ENCODE measurements at places on chromosomes 11 and 22.

DNA sequence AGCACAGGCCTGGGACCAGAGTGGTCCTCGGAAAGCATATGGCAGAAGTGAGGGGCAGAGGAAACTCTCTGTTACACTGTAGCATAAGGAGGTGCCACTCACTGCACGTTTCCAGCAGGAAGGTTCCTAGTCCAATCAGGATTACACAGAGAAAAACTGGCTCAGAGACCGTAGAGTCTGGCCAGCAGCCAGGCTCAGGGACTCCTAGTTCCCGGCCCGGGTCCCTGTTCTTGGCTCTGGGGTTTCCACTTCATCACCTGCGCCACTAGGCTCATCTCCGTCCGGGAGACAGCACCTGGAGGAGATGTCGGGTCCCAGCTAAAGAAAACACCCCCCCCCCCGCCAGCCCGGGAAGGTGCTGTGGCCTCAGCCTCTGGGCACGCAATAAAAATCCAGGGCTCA, 1.1 kb downstream of the TTLL12 start:
- H3K27ac ChIP-seq, result no peak overlapping the region
- peak overlapping the region; percentile 73 for H3K4me3 ChIP-seq
- peaks cover 8% of the 10 kb centered on the region for H3K4me1 ChIP-seq
- no peaks in the 10 kb centered on the region for H3K27me3 ChIP-seq
- peaks cover 15% of the 10 kb centered on the region for H3K36me3 ChIP-seq

DNA sequence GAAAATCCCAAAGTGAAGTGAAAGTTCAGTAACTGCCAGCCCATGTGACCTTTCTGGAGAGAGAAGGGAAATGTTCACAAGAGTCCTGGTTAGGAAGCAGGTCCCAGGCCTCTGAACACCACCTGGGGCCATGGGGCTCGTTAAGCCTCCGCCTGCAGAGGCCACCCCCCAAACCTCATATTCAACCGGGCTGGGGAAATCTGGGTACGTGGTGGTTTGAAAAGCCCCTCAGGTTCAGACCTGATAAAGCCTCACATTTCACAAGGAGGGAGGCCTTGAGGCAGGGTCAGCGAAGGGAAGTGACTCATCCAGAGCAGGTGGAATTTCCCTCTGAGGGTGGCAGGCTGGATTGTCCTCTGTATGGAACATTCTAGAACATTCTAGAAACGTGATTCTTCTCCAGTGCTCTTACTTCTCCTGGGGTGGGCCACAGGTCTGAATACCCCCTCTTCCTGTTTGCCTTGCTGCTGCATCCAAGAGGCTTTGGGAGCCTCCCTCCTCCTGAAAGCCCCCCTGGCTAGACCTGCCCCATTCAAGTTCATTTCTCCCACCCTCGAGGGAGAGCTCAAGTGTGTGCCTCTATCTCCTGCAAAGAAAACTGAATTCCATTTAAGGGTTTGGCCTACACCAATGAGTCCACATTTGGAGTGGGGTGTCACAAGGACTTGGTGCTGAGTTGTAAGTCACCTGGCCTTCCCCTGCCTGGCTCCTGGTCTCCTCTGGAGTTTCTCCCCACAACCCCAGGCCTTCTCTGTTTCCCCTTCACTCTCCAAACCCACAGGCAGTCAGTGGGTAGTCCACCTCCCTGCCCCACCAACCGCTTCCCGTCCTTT, 6.3 kb downstream of the FXYD2 start:
- H3K36me3 ChIP-seq, result no peaks in the 10 kb centered on the region
- peak overlapping the region; percentile 76 for H3K4me3 ChIP-seq
- peak overlapping the region; percentile 92 for H3K27ac ChIP-seq
- peaks cover 40% of the 10 kb centered on the region for H3K4me1 ChIP-seq
- no peaks in the 10 kb centered on the region for H3K27me3 ChIP-seq
- ATAC-seq, result peak; percentile 59

DNA sequence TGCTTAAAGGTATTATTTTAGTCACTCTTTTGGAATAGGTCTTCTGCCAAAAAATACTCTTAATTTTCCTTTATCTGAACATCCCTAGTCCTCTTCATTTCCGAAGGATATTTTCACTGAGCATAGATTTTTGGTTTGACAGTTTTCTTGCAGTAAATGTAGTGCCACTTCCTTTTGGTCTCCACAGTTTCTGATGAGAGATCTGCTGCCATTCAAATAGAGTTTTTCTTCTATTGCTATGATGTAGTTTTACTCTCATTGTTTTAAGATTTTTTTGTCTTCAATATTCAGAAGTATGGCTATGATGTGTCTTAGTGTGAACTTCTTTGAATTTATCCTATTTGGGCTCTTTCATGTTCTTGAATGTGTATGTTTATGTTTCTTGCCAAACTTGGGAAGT, 281.1 kb upstream of the SORL1-AS1 start:
- no peak overlapping the region for H3K27ac ChIP-seq
- no peak for ATAC-seq
- H3K4me1 ChIP-seq, result no peaks in the 10 kb centered on the region
- H3K4me3 ChIP-seq, result no peak overlapping the region
- H3K36me3 ChIP-seq, result no peaks in the 10 kb centered on the region

DNA sequence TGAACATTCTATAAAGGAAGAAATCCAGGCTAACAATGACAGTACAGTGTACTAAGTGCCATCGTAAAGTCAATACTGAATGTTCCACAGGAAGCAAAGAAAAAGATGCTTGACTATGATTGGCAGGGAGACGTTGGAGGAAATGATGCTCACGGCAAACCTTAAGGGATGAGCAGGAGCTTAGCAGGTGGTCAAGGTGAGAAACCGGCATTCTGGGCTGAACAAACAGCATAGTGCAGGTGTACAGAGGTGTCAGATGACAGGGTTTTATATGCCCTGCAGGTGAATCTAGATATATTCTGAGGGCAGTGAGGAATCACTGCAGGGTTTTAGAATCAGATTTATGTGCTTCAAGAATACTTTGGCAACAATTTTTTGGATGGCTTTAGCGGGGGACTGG, 85.3 kb upstream of the HEPHL1 start:
- ATAC-seq, result no peak
- peaks cover 20% of the 10 kb centered on the region for H3K27me3 ChIP-seq
- H3K36me3 ChIP-seq, result no peaks in the 10 kb centered on the region
- H3K4me1 ChIP-seq, result no peaks in the 10 kb centered on the region

- no peaks in the 10 kb centered on the region for H3K27me3 ChIP-seq
- ATAC-seq, result no peak
- peaks cover 71% of the 10 kb centered on the region for H3K36me3 ChIP-seq
Observed at GRCh38 chr22:42799461-42800405, 57.3 kb downstream of the ARFGAP3 start.

DNA sequence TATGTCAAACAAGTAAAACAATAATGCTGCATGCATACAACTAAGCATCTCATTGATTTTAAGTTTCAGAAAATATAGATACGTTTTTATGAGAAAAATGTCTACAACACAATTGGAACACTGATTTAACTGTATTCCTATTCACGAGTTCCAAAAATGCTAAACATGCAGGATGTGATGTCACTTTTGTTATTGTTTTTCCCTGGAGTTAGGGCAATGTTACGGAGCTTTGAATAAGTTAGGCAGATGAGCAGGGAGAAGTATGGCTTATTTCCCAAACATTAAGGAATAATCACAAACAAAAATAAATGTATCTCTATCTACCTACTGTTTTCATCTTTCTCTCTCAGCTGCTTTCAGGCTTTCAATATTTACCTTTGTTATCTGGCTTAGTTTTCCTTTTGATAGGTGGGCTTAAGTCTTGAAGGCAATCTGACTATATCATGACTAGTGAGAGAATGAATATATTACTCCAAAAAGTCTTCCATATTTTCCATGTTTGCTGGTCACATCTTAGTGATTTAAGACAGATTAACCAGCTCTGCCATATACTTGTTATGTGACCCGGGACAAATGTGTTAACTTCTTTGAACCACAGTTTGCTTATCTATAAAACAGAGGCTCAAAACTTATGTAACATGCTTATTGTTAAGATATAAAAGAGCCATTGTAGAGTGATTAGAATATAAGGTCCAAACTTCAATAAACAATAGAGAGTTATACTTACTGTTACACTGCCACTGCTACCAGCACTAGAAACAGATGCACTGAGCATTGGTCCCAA, 854.4 kb upstream of the CCDC90B start:
- H3K4me3 ChIP-seq, result no peak overlapping the region
- no peaks in the 10 kb centered on the region for H3K27me3 ChIP-seq
- no peaks in the 10 kb centered on the region for H3K36me3 ChIP-seq
- H3K4me1 ChIP-seq, result no peaks in the 10 kb centered on the region
- H3K27ac ChIP-seq, result no peak overlapping the region

- H3K36me3 ChIP-seq, result no peaks in the 10 kb centered on the region
- H3K4me1 ChIP-seq, result no peaks in the 10 kb centered on the region
- H3K27ac ChIP-seq, result no peak overlapping the region
- ATAC-seq, result no peak
- peak overlapping the region; percentile 80 for H3K4me3 ChIP-seq
- H3K27me3 ChIP-seq, result no peaks in the 10 kb centered on the region
Observed at GRCh38 chr22:46012881-46013281, 35.9 kb upstream of the WNT7B start.

DNA sequence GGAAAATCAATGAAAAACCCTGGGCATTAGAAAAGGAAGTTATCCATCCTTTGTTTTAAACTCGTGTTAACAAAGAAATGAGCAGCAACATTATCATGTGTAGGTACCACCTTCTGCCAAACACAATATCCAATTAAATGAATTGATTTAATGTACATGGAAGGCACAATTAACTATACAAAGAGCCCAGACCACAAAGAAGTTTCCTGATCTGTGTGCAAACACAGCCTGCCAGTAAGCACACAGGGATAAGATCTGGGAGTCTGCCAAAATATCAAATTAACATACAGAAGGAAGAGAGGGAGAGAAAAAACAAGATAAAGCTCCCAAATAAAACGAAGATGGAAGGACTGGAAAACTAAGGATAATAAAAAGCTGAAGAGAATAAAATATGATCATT, 54.1 kb upstream of the SLC25A1 start:
- H3K36me3 ChIP-seq, result no peaks in the 10 kb centered on the region
- ATAC-seq, result no peak
- H3K27me3 ChIP-seq, result peaks cover 11% of the 10 kb centered on the region
- H3K4me3 ChIP-seq, result no peak overlapping the region
